Activated T-cell treated with anti-CD3 and anti-CD28 coated beads for 4 hours (primary cell): ENCODE measurements at places on chromosomes 3 and 15.

GRCh38 chr3:114792159-114792918 is 354.7 kb downstream of the ZBTB20 start:
- no peak for DNase-seq

- DNase-seq: no peak
These were observed 681 bp downstream of the CHMP2B start for GRCh38 chr3:87227835-87228144.

- peak; percentile 48 for DNase-seq
These were observed 53.1 kb downstream of the CACNA2D2 start for GRCh38 chr3:50450209-50450921.

- DNase-seq: no peak
These were observed 112.2 kb upstream of the SLC4A7 start for GRCh38 chr3:27596334-27596841.

DNA sequence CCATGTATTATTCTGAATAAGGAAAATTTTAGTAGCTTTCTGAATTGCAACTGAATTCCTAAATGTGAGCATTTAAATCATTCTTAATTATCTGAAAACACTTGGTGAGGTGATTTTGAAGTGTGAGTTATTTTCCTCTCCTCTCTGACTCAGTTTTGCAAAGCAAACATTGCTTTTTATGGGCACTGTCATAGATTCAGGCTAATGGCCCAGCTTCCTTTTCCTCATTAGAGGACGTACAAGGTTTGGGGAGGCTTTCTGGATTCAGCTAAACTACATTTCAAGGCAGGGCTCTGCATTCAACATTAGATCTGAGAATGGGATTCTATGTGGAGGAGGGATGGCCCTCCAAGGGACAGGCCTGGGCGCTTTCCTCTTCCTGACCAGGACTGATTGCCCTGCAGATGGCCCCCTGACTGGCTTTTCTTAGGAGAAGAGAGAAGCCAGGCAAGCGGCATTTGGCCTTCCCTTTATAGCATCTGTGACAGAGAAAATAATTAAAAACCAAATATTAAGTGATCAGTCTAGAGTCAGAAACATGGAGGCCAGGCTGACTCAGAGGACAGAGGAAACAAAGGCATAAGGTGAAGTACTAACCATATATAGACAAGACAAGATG is 53.0 kb upstream of the STXBP5L start:
- no peak for DNase-seq
